Activated naive CD8-positive, alpha-beta T cell treated with anti-CD3 and anti-CD28 coated beads, Interleukin-2, amount 50 U/mL, for 16 hours (primary cell): ENCODE measurements at places on chromosomes 16 and 17.

- no peak for DNase-seq
Observed at GRCh38 chr17:71633391-71633849, 487.4 kb upstream of the SOX9 start.

GRCh38 chr17:77455891-77456260 is 315.1 kb downstream of the SEC14L1 start:
- DNase-seq = no peak

GRCh38 chr17:43453331-43453812 is 30.4 kb upstream of the DHX8 start:
- DNase-seq = no peak

DNA sequence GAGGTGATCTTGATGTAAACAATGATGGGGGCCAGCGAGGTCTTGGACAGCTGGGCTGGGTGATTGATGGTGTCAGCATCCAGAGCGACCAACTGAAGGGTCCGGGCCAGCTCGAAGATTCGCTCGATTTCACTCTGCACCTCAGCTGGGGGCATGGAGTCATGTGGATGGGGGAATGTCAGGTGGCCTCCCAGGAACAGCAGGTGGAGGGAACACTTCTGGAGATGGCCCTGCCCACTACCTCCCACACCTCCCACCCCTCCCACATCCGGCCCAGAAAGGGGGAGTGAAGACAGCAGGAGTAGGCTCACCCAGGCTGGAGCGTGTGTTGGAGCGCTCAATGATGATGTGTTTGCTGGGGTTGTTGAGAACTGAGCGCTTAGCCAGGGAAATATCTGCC is 13.7 kb downstream of the CACNB1 start:
- no peak for DNase-seq
